ENCODE measurements at places on chromosomes 2 and 18. TPM values are rescaled to one million over a fixed set of nuclear protein-coding genes. Genes with fewer than 3 reads are reported as not detected.

DNA sequence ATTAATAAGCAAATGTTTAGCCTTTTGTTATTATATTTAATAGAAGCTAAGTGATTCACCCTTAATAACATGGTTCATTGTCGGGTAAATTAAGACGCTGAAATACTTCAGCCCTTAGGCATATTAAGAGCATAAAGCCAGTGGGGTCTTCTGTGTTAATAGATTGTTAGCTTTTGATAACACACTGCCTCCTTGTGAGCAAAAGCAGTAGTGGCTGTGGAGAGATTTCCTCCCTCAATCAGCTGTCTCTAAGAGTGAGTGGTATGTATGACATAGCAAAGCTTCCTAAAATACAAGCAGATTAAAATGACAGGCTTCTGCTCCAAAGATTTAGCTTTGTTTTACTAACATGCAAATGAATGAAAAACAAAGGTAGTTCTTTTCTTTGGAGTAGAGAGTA is 143.7 kb upstream of the SYT4 start:
- no peak for DNase-seq
- no peaks in the 10 kb centered on the region for H3K4me1 ChIP-seq
- H3K27ac ChIP-seq = no peak overlapping the region
- no peaks in the 10 kb centered on the region for H3K27me3 ChIP-seq
- H3K4me3 ChIP-seq = no peak overlapping the region
- H3K36me3 ChIP-seq = no peaks in the 10 kb centered on the region

DNA sequence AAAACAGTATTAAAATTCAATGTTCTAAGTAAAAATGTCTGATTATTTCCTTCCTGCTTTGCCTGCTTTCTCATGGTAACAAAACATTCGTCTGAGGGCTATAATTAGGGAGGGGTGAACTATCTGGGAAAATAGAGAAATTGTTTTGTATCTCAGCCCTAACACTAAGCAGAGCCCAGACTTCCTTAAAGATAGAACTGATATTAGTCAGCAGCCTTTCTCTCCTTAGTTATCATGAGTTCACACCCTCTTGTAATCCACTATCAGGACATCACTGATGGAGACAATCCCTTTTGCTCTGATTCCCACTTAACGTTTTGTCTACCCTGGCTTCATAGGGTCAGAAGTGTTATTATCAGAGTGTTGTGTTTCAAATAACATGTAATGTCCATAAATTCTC is 701.1 kb upstream of the ZEB2 start:
- no peak overlapping the region for H3K4me3 ChIP-seq
- no peaks in the 10 kb centered on the region for H3K4me1 ChIP-seq
- no peaks in the 10 kb centered on the region for H3K36me3 ChIP-seq
- peaks cover 3% of the 10 kb centered on the region for H3K27me3 ChIP-seq

GRCh38 chr2:108968619-108969018 is 20.4 kb downstream of the EDAR start:
- H3K27ac ChIP-seq = no peak overlapping the region
- no peak overlapping the region for H3K4me3 ChIP-seq
- no peaks in the 10 kb centered on the region for H3K36me3 ChIP-seq
- H3K4me1 ChIP-seq = peaks cover 84% of the 10 kb centered on the region
- no peaks in the 10 kb centered on the region for H3K27me3 ChIP-seq

Gene NAGK
- total RNA-seq = 40.6 TPM

GRCh38 chr2:128388499-128388941 is 69.9 kb upstream of the HS6ST1 start:
- H3K36me3 ChIP-seq = no peaks in the 10 kb centered on the region
- H3K4me1 ChIP-seq = no peaks in the 10 kb centered on the region
- no peak overlapping the region for H3K27ac ChIP-seq
- H3K27me3 ChIP-seq = no peaks in the 10 kb centered on the region
- no peak for DNase-seq
- no peak overlapping the region for H3K4me3 ChIP-seq

DNA sequence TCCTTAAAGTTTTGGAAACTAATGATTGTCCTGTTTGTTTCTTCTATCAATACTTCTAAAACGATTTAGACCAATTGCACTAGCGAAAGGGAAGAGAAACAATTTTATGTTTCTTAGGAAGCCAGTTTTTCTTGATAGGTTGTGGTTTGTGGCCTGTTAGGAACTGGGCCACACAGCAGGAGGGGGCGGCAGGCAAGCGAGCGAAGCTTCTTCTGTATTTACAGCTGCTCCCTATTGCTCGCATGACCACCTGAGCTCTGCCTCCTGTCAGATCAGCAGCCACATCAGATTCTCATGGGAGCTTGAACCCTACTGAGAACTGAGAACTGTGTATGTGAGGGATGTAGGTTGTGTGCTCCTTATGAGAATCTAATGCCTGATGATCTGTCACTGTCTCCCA is 201.5 kb upstream of the PXDN start:
- no peaks in the 10 kb centered on the region for H3K36me3 ChIP-seq
- DNase-seq = no peak
- no peaks in the 10 kb centered on the region for H3K4me1 ChIP-seq
- no peak overlapping the region for H3K4me3 ChIP-seq

Gene HOXD12
- not detected for total RNA-seq
